ENCODE measurements at places on chromosomes 7 and 10. TPM values are rescaled to one million over a fixed set of nuclear protein-coding genes. Genes with fewer than 3 reads are reported as not detected.

Gene SFXN3
- 97.0 TPM for total RNA-seq

Gene ZNF518A
- 13.5 TPM for total RNA-seq

Gene VSTM4
- total RNA-seq, result 4.7 TPM

Gene CADPS2
- total RNA-seq, result 27.2 TPM

Gene LRRC17
- 70.0 TPM for total RNA-seq

Gene ATOH7
- total RNA-seq, result under 0.01 TPM

Gene USP6NL
- 10.6 TPM for total RNA-seq

Gene GRM3
- not detected for total RNA-seq

Gene WEE2
- total RNA-seq, result 0.32 TPM

Gene SPDYE11
- total RNA-seq, result not detected

Gene PLXNA4
- total RNA-seq, result under 0.01 TPM

DNA sequence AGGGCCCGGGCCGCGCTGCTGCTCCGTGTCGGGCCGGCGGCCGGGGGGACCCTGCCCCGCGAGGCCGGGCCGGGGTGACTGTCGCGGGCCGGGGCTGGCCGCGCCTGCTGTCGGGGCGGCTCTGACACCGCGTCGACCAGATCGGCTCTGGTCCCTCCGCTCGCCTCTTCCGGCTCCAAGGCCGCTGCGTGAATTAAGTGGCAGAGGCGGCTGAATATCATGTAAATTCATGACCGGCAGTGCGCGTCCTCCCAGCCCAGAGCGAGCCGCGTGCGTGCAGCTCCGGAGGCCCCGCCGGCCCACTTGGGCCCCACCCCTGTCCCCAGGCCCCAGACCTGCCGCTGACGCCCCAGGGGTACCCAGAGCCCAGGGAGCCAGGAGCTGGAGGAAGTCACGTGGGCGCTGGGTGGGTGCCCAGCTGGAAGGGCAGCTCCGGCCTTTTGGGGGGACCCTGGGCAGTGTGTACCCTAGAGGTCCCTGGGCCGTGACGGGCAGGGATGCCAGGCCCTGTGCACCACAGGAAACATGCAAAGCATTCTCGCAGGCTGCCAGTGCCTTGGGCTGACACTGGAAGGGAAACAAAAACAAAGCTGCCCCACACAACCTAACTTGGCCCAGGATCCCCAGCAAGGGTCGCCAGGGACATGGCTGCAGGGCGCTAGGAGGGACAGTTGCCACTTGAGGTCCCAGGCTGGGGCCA lies 584.0 kb upstream of the MKI67 start:
- DNase-seq, result no peak

- DNase-seq, result no peak
Observed at GRCh38 chr7:50584793-50585408, 19.7 kb upstream of the DDC start.

GRCh38 chr10:71203716-71204115 lies 8.7 kb upstream of the UNC5B start:
- DNase-seq, result no peak

DNA sequence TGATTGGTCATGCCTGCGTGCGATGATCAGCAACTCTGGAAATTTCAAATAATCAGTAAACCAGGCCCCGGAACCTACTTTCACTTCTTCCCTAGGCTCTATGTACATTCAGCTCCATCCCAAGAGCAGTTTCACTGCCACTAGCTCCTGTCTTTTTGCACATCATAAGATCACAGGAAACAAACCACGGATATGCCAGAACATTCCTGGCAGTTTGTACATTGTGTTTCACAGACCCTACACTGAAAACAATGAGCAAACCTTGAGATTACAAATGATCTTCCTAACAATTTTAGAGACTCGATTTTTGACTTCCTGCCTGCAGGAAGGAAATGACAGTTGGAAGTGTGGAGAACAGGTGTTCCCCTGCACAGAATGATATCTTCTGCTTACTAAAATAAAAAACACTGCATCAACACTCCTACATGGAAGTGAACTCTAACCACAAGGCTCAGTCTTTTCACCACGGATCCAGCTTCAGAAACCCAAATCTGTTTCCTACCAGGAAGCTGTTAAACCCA lies 7.6 kb upstream of the TMEM236 start:
- no peak for DNase-seq

DNA sequence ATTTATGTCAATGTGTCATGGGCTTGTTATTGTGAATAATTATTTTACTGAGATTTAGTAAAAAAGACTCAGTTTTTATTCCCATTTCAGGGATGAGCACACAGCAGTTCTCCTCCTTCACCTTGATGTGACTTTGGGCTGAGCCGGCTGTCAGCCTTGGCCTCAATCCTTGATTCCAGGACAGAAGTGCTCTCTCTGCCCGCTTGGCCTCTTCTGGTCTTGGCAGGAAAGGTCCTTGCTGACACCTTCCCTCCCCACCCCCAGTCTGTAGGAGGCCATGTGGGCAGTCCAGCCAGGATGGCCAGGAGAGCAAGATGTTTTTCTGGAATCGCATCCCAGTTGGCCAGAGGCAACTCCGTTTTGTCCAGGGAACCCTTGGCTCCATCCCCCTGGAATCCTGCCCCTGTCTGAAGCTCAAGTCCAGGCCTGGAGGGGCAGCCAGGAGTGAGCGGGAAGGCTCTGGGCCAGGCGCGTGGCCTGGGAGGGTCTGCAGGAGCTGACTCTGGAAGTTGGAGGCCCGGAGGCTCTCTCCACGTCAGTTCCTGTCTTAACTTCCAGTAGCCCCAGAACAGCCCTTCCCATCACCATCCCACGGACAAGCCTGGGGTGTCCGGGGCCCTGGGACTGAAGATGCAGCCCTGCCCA lies 100.9 kb downstream of the PDGFA start:
- no peak for DNase-seq

DNA sequence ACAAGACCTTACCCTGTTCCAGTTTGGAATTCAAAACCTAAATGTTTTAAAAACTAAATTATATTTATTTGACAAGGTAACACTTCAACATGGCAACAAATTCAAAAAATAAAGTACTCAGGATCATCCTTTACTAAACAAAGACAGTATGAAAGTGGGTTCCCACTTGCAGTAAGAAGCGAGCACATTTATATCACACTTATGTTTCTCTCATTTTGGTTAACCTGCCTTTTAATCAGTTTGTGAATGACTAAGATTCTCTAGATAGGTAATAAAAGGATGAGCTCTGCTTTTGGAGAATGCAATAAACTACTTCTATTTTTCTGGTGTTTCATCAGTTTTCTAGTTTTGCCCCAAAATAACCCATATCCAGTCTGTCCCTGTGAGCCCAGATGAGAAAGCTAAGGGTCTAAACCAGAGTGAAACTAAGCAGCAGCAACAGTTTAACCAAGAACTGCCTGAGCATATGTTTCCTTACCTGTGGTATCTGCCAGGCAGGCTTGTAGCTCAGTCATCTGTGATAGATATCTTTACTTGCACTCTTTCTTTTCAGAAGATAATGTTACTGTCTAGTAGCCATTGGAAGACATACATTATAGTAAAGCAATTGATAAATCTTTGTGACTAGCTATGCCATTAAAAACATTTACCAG lies 64.1 kb downstream of the ABLIM1 start:
- DNase-seq, result no peak

DNA sequence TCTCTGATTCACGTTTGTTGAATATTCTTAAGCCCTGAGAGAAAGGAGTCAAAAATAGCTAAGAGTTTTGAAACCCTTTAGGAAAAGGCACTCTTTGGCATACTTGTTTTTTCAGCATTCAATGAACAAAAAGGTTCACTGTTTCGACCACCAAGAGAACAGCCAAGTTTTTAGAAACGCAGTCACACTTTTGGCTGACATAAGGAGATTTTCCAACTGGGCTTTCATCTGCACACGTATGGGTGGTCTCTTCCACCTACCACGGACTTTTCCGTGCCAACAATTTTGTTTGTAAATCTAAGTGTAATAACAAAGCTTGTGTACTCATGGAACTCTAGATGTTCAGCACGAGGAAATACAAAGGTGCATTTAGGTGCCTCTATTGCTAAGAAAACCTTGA lies 270.3 kb downstream of the WDR11 start:
- no peak for DNase-seq

GRCh38 chr10:58269782-58270290 lies 874 bp downstream of the CISD1 start:
- DNase-seq, result no peak

DNA sequence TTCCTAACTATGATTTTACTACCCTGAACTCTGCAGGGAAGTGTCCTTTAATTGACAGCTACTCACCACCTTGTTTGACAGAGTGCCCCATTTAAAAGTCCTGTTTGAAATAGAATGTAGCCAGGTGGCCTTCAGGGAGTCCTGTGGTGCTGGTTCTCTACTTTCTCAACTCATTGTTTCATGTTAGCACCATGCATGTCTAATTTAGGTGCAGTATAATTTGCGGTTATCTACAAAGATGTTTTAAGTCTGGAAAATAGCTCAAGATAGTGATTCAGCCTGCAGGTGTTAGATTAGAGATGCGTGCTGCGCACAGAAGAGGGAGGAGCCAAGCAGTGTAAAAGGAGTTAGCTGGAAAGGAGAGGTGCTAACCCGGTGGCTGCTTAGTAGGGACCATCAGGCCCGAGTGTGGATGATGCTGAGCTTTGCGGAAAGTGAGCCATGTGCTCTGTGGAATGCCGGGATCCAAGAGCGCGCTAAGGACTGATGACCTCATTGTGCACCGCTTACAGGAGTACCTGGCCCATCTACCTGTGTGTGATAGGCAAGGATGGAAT lies 1.2 kb downstream of the CCM2 start:
- DNase-seq, result no peak

DNA sequence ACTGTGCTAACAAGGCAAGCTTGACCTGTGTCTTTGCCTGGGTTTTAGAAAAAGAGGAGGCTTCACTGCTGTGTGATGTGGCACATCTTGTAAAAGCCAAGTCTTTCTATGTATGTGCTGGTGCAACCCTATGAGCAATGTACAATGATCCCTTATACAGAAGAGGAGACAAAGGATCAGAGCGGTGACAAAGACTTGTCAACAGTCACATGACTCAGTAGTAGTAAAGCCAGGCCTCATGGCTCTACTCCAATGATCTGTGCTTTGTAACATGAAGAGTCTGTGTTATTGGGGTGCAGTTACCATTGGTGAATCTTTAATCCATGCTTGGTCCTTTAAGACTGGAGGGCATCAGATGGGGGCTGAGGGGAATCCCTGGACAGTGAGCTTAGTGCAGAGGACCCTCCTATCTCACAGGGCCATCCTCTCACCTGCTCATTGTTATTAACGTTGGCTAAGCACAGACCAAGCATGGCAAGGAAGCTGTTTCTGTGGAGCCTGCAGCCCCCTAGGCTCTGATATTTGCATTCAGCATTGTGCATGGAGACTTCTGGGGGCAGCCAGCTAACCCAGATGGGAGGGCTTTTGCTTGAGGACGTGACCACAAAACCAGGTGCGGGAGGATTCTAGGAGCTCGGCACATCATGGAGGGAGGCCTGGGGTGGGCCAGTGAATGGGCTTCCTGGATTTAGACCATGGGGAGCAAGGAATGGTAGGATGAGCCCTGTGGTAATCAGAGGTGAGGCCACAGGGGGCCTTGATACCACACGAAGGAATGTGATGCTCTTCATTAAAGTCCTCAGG lies 308.8 kb upstream of the ZNF32 start:
- no peak for DNase-seq

DNA sequence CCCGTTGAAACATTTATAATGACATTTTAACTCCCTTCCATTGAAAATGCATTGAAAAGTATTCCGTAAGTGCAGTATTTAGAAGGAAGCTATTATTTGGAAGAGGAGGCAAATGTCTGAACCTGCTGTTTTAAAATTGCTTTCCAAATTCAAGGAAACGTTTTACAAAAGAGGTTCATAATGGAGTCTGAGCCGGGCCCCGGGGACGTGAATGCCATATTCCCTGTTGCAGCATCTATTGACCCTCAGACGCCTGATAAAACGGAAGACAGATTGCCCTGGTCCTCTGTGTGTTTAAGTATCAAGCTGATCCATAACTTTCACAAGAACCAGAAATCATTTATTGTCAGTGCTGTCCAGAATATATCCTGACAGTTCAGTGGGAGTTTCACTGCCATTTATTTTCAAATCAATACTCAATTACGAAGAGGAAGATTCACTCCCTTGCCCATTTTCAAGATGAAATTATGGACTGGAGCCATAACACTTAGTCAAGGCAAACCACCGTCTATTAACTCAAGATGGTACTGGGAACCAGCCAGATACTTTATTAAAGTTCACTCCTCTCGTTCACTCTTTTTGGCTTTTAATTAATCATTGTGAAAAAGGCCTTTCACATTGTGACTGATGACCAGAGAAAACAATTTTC lies 435.7 kb upstream of the PFKP start:
- no peak for DNase-seq

- DNase-seq, result peak; percentile 55
Observed at GRCh38 chr10:79904671-79905321, 44.1 kb downstream of the SFTPD start.

- DNase-seq, result no peak
Observed at GRCh38 chr7:134165252-134165651, 38.1 kb downstream of the LRGUK start.

GRCh38 chr10:121243609-121244241 lies 354.5 kb downstream of the FGFR2 start:
- DNase-seq, result no peak

DNA sequence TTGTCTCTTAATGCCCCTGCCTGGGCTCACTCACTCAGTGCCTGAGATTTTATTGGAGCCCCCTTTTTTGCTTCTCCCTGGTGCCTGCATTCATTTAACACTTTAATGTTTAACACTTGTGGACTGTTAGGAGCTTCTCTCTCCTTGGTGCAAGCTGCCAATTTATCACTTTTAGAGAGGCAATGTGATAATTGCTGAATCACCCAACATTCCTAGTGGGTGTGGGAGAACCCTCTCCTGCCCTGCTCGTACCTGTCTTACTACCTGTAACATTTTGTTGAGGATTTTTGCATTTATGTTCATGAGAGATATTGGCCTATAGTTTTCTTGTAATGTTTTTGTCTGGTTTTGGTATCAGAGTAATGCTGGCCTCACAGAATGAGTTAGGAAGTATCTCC lies 13.2 kb downstream of the STAM start:
- DNase-seq, result no peak

- no peak for DNase-seq
Observed at GRCh38 chr7:91814189-91814588, 66.3 kb downstream of the MTERF1 start.

DNA sequence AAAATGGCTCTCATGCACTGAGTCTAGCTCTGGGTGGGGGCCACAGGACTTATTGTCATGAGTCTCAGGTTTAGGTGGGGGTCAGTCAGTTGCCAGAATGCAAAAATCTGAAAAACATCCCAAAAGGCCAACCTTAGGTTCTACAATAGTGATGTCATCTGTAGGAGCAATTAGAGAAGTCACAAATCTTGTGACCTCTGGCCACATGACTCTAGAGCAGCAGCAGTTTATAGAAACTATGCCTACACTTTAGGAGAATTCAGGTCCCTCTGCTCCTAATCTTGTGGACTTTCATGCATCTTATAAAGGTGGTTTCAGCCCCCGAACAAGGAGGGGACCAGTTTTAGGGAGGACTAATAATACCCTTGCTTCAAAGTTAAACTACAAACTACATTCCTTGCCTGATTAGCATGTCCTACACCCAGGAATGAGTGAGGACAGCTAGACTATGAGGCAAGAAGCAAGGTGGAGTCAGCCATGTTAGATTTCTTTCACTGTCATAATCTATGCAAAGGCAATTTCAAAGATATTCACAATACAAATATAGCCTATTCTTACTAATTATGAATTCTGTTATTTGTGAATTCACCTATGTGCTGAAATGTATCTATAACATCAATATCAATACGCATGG lies 123.5 kb upstream of the ADCY1 start:
- DNase-seq, result no peak
